ENCODE measurements at places on chromosomes 3 and 15.

- peak; percentile 54 for DNase-seq
Observed at GRCh38 chr3:44988073-44988472, 12.0 kb downstream of the EXOSC7 start.

- DNase-seq: no peak
Observed at GRCh38 chr15:65329288-65329983, 25.0 kb downstream of the RNU5B-1 start.

GRCh38 chr3:37492977-37493471, 318.6 kb upstream of the LRRFIP2 start:
- no peak for DNase-seq

DNA sequence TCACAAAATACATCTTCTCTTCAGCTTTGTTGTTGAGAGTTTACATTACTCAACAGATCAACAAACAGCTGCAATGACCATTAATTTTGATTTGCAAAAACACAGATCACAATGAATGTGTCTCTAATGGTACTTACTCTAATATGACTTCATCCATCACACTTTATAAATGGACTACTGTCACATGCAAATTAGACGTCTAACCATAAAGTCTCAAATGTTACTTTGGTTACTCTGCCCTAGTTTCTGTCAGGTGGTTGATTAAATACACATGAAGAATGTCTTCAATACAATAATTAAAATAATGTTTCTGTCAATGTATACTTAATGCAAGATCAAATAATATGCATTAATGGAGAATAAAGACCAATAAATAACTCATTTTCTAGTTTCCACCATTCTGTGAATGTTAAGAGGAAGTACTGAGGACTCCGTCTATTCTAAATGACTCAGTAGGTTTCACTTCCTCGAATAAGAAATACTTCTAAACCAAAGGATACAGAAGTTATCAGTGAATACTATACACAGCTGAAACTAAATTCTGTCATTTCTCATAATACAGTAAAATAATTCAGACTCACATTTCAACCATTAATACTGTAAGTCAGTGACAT, 145.8 kb downstream of the CBLB start:
- no peak for DNase-seq

GRCh38 chr15:44697014-44697413, 14.1 kb downstream of the PATL2 start:
- DNase-seq: no peak
